ENCODE measurements at places on chromosomes 6 and 20.
A peak's percentile ranks its signal among the peaks of the same experiment; 100 is the strongest.

DNA sequence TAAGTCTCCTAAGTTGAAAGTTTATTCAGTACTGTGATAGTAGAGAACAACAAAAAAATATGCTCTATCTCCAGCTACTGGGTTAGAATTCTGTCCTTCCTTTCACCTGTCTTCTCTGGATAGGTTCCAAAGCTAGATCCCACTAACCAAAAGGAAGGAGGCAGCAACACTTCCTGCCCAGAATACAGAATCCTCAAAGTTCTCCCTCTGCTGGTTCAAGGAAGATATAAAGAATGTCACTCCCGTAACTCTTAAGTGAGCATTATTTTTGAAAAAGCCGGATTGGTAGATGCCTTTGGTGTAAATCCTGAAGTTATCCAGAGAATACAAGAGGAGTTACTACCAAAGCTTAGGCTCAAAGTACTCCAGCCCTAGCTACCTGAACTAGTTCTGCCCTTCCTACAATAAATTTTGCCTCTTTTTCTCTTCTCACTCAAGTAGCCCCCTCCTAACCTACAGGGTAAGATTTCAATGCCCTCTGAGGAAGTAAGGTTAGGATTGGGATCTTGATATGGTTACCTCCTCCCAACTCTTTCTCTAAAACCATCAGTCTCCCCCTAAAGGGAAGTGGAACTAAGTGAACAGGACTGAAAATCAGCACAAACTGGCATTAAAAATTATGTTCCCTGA is 26.0 kb upstream of the CRIP3 start:
- DNase-seq: peak; percentile 14

DNA sequence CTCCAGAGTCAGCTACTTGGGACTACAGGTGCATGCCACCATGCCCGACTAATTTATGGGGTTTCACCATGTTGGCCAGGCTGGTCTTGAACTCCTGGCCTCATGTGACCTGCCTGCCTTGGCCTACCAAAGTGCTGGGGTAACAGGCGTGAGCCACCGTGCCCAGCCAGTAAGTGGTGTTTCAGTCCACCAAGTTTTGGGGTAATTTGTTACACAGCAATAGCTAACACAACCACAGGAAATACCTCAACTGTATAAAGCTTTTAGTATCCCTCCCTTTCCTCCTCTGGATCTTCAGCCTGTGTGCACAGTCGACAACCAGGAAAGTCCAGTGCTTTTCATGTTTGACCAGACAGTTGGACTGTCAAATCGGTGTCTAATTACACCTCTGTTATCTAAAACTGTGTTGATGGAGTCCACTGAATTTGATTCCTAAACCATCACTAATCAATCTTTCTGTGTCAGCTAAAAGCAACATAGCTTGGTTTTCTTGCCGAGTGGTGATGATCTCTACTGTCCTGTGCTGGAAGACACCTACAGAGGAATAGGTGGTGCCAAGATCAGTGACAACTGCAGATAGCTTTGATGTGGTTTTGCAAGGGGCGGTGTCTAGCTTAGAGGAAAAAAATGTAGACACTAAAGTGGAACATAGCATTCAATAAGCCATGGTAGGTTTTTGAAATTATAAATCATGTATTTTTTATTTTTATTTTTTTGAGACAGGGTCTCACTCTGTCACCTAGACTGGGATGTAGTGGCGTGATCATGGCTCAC is 22.2 kb upstream of the ZBTB2 start:
- peak; percentile 76 for DNase-seq

DNA sequence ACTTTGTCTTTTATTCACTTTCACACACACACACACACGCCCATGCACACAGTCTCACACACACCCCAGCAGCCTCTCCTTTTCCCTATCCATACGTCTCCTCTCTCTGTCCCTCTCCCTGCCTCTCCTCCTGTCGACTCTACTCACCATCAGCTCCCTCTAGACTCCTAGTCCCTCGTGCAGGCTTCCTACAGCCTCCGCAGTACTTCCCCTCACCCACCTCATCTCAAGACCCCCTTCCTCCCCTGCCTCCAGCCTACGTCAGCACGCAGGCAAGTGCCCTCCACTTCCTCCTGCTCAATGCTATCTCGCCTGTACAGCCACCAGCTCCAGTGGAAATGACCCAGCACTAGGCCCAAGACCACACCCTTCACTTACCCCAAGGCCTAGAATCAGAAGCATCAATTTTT is 820 bp upstream of the TREML2 start:
- DNase-seq: no peak

DNA sequence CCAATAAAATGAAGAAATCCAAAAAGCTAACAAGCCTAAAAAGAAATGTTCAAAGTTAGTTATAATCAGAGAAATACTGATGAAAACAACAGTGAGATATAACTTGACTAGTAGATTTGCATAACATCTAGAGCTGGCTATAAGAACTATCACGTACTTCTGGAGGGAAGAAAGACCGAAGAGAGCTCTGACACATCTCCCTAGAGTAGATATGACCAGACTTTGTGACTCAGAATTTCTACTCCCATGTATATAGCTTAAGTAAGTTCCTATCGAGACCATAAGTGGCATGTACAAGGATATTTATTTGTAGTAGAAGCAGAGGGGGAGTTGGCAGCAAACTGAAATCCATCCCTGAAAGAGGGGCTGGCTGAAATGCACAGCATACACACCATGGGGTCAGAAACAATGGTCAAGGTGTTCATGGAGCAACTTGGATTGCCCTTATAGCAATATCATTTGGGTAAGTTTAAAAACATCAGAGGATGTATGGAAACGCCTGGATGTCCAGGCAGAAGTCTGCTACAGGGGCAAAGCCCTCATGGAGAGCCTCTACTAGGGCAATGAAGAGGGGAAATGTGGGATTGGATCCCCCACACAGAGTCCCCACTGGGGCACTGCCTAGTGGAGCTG is 25.6 kb upstream of the IL17A start:
- DNase-seq: no peak

DNA sequence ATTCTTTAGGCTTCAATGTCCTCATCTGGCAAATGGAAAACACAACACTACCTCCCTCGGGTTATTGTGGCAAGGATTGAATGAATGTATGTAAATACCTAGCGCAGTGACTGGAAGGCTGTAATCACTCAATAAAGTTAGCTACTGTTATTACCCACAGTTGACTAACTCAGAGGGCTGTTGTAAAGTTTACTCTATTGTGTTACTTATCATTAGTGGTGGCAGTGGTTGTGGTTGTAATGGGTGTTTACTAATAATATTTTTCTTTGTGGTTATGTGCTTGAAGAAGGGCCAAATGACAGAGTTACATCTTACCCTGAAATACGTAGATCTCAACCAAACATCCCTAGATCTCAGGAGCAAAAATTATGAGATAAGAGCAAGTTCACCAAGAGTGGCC is 42.0 kb upstream of the PXDC1 start:
- no peak for DNase-seq

GRCh38 chr6:137722749-137723272 is 144.2 kb upstream of the TNFAIP3 start:
- peak; percentile 64 for DNase-seq

- DNase-seq: no peak
These were observed 38.7 kb downstream of the TGM2 start for GRCh38 chr20:38126146-38126921.

DNA sequence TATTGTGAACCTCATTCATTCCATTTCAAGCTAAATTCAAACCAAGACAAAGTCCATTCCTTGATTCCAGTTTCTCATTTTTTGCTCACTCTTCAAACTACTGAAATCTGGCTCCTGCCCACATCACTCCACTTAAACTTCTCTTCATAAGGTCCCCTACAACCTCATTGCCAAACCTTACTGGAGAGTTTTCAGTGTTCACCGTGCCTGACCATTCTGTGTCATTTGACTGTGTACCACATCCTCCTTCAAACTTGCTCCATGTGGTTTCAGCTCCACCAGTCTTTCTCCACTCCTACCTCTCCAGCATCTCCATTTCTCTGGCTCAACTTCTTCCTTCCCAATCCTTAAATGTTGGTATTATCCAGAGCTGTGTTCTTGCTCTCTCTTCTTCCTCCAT is 38.5 kb upstream of the TAB2 start:
- no peak for DNase-seq

DNA sequence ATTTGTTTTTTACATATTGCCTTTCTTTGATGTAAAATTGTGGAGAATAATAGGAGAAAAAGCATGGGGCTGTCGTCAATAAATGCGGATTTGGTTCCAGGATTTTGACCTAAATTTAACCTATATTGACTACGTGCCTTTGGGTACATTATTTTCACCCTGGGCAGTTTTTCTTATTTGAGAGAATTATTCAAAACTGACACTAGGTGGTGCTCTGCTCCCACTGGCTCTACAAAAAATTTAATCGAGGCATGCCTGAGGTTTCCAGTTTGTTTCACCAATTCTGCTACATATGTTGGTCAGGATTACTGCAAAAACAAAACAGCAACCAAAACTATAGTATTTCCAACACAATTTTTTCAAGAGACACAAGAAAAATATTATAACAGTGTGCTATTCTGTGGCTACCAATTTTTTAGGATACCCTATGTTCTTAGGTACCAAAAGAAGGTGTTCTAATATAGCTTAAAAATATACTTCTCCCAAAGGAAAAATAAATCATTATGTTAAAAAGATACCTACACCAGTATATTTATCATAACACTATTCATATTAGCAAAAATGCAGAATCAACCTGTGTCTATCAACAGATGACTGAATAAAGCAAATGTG is 48.6 kb upstream of the FABP7 start:
- DNase-seq: no peak

- no peak for DNase-seq
These were observed 91.4 kb upstream of the RNF217 start for GRCh38 chr6:124870611-124871459.

DNA sequence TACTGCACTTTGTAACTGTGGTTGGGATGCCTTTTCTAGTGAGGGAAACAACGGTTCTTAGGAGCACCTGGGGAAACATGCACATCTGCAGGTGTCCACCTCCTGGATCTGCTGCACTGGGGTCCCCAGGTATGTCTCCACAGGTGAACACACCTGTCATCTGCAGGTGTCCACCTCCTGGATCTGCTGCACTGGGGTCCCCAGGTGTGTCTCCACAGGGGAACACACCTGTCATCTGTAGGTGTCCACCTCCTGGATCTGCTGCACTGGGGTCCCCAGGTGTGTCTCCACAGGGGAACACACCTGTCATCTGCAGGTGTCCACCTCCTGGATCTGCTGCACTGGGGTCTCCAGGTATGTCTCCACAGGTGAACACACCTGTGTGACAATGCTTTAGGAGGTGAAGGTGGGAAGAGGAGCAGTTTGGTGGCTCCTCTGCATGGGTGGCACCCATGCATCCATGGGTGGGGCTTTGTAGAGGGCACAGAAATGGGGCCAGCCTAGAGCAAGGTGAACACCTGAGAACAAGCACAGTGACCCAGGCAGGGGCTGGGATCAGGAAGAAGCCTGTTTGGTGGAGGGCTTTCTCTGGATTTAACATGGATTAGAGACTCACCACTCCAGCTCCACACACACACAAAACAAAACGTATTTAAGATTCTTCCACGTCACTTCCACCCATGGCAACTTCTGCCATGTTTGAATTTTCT is 206.0 kb upstream of the CDH4 start:
- DNase-seq: no peak

- no peak for DNase-seq
These were observed 86.5 kb downstream of the ATRN start for GRCh38 chr20:3557237-3557785.

- DNase-seq: no peak
These were observed 51.0 kb upstream of the CEP162 start for GRCh38 chr6:84278321-84278998.

DNA sequence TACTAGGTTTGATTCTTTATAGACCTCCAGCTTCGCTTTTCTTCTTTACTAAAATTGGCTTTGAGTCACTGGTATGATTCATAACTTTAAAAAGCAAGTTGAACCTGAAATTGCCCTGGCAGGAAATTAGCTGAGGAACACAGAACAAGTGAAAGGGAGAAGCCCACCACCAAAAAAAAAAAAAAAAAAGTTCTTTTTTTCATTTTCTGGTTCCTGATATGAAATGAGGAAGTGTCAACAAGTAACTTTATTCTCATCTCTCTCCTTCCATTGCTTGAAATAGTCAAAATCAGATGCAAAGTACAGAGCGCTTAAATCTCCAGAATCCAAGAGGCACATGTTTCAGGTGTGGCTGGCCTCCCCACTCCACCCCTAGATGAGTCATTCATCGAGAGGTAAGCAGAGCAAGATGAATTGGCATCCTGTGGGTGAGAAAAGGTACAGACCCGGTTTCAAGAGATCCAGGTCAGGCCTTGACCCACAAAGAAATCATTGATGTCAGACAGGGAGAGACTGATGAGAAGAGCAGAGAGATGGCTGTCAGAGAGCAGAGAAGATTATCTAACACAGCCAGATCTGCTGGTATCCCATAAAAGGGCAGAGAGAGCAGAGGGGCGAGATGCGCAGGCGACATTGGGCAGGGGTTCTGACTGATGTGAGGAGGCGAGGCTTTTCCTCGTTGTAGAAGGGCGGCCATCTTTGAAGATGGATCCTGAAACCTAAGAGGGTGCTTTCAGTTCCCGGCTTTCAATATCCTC is 54.8 kb upstream of the MBOAT1 start:
- no peak for DNase-seq

Measured in CD4-positive, alpha-beta T cell treated with Interleukin-15 for 4 hours (primary cell).